NCI-H1436 treated with DMSO at 0.1 percent for 48 hours (cell line): ENCODE measurements at places on chromosomes 13 and 19.

DNA sequence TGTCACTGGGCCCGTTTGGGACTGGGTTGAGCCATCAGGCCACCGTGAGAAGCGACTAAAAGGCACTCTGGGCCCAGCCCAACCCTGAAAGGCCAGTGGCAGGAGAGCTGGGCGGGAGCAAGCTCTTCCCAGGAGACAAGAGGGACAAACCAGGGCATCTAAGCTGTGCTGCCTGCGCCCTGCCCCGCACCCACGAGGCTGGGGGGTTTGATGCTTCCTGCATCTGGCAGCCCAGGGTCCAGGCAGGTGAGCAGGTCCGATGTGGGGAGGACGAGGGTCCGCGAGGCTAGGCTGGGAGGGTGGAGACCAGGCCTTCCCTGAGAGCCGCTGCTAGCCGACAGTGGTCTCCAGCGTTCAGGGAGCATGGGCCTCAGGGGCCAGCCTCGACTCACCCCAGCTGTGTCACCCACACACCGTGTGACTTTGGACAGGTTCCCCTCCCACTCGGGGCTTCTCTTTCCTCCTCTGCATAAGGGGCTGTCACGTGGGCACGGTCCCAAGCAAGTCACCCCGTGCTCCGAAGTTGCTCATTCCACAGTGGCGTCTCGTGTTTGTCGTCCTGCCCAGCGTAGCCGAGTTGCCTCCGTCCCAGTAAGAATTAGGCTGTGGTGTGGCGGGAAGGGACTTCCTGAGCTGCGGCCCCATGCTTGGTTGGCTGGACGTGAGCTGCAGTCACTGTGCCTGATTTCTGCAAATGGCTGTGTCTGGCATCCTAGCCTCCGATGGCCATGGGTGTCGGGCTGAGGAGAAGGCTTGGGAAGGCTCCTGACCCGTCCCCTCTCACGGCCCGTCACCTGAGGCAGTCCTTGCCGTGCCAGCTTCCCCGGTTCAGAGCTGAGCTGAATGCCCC lies 15.8 kb downstream of the PLIN4 start:
- DNase-seq = no peak

- no peak for DNase-seq
These were observed 3.3 kb downstream of the GYS1 start for GRCh38 chr19:48989701-48990291.

DNA sequence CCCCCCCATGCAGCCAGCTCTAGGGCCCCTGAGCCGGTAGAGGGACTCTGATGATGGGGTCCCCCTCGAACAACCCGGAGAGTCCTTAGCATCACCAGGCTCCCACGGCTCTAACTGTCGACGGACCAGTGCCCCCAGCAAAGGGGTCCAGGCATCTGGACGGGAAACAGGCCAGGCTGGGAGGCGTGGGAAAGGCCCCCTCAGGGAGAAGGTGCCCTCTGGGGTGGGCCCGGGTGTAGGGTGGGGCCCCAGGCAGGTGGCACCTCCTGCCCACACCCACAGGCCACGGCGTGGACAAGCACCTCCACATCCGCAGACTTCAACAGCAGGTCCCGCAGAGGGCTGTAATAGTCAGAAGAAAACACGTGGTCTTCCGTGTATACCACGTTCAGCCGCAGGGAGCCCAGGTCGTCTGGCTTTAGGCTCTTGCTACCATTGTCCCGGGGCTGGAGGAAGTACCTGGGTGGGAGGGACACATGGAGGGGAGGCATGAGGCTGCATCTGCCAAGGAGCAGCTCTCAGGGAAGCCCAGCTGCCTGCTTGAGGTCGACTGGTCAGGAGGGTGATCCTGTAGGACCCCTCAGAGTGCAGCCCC lies 44.7 kb upstream of the C13orf46 start:
- no peak for DNase-seq

GRCh38 chr13:105278943-105279381 lies 1256.5 kb downstream of the EFNB2 start:
- no peak for DNase-seq

DNA sequence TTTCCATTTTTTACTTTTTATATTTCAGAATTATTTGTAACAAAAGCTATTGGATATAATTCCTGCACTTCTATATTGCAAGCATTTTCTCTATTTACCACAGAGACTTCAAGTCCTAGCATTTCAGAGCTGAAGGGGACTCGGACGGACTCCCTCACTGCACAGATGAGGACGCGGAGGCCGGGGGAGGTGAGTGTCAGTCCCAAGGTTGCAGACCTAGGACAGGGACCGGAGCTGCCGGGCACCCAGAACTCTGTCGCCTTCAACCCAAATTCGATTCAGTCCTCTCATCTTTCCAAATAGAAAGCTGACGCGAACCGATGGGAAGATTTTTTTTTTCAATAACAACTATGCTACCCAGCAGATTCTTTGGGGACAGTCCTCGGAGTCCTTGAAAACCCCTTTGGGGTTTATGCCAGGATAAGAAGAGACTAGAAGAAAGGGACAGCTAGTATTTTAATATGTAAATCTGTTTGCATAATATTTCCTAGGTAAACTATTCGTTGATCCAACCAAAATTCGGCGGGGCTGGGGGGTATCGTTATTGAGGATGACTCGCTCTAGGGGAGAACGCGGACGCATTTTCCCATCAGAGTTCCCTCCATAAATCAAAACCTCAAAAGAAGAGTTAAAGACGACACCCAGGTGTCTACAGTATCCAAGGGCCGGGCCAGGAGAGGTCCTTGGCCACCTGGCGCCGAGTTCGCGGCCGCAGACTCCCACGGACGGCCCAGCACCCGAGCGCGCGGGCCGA lies 803 bp downstream of the FLT3 start:
- DNase-seq = no peak

DNA sequence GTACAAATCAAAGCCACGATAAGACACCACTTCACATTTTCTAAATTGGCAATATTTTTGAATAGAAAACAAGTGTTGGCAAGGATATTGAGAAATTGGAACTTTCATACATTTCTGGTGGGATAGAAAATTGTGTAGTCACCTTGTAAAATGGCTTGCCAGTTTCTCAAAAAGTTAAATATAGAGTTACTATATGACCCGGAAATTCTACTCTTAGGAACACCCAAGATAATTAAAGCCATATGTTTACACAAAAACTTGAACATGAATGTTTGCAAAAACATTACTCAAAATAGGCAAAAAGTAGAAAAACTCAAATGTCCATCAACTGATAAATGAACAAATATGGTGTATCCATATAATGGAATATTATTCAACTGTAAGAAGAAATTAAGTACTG lies 552.5 kb downstream of the TBC1D4 start:
- no peak for DNase-seq

GRCh38 chr19:32570081-32570785 lies 10.8 kb upstream of the PDCD5 start:
- no peak for DNase-seq
